ENCODE measurements at places on chromosomes 2 and 18.

DNA sequence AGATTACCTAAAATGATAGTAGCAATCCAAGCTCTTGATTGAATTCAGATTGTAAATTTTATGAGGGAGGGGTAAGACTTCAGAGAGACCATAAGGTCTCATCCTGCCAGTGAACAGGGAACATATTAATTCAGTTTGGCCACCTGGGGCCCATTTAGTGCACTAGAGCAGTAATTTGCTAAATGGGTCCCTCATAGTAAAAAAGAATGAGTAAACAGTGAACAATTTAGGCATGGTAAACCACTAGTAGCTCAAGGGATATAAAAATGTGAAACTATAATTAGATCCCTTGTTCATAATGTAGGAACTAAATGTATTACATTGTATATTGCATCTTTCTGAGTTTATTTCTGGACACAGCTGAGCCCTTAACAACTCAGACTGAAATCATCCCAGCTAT is 4.9 kb upstream of the PHLPP1 start:
- DNase-seq, result no peak

GRCh38 chr2:224038830-224039079 is 331 bp downstream of the SERPINE2 start:
- DNase-seq, result no peak

DNA sequence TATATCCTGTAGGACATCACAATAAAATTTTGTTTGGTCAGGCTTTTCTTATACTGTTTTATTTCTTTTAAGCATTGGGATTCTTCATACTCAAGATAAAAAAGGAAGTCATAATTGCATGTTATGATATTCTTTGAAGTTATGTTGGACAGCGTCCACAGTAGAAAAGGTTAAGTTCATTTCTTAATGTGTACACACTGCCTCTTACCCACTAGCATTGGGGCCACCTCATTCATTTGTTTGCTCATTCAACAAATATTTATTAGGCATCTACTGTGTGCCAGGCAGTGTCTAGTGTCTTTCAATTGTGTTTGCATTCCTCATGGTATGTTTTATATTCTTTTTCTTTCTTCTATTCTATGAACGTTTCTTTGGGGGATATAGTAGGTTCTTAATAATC is 70.2 kb downstream of the PTPRM start:
- no peak for DNase-seq

GRCh38 chr2:209391776-209392401 is 32.0 kb upstream of the MAP2 start:
- no peak for DNase-seq

GRCh38 chr2:59754011-59754735 is 799.3 kb downstream of the BCL11A start:
- DNase-seq, result no peak

DNA sequence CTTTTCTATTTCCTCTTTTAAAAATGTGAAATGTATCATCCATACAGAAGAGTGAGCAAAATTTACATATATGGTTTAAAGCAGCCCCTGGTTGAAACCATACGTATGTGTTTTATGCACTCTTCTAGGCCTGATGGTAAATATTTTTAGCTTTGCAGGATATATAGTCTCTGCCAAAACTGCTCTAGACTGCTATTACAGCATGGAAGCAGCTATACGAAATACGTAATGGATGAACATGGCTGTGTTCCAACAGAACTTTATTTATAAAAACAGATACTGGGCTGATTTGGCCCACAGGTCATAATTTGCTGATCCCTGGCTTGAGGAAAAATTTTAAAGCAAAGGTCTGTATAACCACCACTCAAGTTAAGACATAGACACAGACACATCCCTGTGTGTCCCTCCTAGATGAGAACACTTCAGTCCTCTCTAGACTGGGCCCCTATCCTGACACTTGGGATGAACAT is 42.5 kb upstream of the ATP8B1 start:
- DNase-seq, result no peak

GRCh38 chr18:21315741-21316197 is 73.7 kb downstream of the GREB1L start:
- no peak for DNase-seq

DNA sequence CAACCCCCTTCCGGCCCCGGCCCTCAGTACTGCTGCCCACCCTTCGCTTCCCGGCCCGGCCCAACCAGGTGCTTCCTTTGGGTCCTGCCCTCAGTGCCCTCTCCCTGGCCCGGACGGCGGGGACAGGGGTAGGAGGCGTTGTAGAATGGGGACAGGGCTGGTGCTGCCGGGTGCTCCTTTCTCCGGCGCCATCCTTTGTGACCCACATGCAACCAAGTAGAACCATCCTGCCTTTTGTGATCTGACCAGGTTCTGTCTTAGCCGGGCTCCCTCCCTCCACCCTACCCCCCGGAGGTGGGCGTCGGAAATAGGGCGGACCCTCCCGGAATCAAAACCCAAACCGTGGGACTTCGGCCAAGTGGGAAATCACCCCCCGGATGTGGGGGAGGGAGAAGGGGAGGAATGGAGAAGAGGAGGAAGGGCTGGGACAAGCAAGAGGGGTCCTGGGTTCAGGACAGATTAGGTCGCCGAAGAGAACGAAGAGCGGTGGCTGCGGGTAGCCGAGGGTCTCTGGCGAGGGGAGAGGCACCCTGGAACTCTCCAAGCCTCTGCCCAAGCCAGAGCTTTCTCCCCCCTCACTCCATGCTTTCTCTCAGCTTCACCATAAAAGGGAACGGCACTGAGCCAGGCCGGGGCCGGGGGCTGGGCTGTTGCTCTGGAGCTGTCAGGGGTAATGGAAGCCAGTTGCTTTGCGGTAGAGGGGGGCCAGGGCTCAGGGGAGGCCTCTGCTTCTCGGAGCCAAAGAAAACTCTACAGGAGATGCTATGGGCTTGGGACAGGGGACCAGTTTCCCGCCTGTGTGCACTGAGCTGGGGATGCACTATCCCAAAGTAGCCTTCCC is 756 bp upstream of the OST4 start:
- peak; percentile 13 for DNase-seq

- DNase-seq, result no peak
Measured at GRCh38 chr2:85599468-85600234, 2.8 kb downstream of the TMEM150A start.

DNA sequence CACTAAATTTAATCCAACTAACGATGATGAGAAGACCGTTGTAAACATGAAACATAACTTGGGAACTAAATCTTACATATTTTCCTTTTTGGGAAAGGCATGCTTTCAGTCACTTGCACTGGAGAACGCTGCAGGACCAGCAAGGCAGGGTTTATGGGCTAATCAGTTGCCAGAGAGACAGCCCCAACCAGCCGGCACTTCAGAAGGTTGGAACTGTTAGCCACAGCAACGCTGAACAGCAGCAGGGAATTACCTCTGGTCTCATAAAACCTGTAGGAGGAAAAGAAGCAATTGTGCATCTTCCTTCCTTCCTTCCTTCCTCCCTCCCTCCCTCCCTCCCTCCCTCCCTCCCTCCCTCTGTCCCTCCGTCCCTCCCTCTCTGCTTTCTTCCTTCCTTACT is 33.9 kb upstream of the SIX2 start:
- no peak for DNase-seq

- DNase-seq, result no peak
Measured at GRCh38 chr2:152542995-152543481, 174.2 kb downstream of the PRPF40A start.

DNA sequence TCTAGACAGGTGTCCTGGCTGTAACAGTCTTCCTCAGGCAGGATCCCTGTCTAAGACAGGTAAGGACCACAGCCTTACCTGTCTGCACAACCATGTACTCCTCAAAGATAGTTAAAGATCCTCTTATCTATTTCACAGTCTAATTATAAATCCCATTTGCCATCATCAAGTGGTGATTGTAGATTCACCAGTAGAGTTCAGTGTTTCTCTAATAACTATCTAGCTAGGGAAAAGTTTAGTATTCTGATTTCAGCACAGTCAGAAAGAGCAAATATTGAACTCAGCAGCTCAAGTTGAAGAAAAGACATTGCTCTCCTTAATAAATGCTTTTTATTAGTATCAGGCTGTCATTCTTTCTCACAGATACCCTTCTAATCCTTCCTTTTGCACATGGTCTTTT is 1305.5 kb upstream of the NXPH2 start:
- DNase-seq, result no peak

- DNase-seq, result no peak
Measured at GRCh38 chr2:37569986-37570679, 101.3 kb downstream of the CDC42EP3 start.

DNA sequence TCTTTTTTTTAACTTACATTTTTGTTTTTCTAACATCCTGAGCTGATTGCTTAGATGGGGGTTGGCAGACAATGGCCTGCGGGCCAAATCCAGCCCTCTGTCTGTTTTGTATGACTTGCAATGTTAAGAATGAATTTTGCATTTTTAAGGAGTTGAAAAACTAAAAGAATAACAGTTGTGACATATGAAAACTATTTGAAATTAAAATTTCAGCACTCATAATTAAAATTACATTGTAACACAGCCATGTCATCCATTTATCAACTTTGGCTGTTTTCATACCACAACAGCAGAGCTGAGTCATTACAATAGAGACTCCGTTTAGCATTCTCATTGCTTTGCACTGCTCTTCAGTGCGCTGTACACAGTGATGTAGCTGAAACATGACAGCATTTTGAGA is 94.1 kb upstream of the MC4R start:
- DNase-seq, result no peak

DNA sequence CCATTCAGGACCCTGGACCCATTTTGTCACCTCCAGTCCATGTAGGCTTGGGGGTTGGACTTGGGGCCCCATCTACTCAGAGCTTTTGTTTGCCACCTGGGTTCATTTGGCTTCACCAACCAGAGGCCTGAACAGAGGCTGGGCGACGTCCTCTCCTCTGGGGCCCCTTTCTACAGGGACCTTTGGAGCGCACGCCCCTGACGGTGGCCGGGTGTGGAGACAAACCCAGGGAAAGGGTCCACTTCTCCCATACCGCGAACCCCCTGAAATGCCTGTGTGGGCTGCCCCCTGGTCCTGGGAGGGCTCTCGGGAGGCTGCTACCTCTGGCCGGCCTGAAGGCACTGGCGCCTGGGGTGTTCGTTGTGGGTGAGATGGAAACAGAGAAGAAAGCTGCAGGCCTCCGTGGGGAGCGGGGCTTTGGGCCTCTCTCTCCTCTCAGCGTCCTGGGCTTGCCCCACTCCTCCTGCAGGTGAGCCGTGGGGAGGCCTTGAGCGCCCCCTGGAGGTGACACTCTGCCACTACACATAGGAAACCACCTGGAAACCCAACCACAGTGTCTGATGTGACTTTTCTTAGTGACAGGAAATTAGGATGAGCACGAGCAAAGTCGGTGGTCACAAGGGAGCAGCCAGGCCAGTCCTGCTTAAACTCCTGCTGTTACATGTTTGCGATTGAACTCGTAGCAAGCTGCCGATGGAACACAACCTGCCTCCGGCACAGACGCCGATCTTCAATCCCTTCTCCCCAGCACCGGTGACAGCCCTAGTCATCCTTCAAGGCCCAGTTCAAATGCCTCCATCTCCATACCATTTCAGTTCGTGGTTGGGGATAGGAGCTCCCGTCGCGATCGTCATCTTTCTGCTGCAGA is 12.0 kb upstream of the NTSR2 start:
- DNase-seq, result peak; percentile 45

- DNase-seq, result no peak
Measured at GRCh38 chr2:159849160-159849813, 51.3 kb upstream of the CD302 start.

- DNase-seq, result no peak
Measured at GRCh38 chr18:79515331-79515730, 119.6 kb downstream of the NFATC1 start.

GRCh38 chr2:214130114-214130513 is 280.7 kb upstream of the VWC2L start:
- no peak for DNase-seq

- no peak for DNase-seq
Measured at GRCh38 chr2:236977063-236977851, 108.4 kb upstream of the COPS8 start.

Measured in CD4-positive, alpha-beta T cell treated with Interleukin-2 at 100 ng/mL for 4 hours (primary cell).